ENCODE measurements at places on chromosomes 1 and 21.

- DNase-seq: peak; percentile 76
Observed at GRCh38 chr1:154751690-154752089, 118.4 kb downstream of the KCNN3 start.

- DNase-seq: peak; percentile 70
Observed at GRCh38 chr21:33212159-33212851, 17.4 kb upstream of the IFNAR2 start.

DNA sequence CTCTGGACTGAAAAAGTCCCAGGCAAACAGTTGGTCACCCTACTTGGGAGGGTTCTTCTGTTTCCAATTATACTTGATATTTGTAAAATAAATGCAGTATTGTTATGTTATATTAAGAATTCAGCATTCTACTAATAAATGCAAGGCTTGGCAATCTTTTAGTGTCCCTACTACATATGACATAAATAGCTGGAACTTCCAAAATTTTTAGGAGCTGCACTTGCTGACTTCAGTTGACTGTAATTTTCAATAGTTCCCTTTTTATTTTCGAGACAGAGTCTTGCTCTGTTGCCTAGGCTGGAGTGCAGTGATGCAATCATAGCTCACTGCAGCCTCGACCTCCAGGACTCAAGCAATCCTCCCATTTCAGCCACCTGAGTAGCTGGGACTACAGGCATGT, 20.0 kb downstream of the FOXD3 start:
- DNase-seq: no peak

DNA sequence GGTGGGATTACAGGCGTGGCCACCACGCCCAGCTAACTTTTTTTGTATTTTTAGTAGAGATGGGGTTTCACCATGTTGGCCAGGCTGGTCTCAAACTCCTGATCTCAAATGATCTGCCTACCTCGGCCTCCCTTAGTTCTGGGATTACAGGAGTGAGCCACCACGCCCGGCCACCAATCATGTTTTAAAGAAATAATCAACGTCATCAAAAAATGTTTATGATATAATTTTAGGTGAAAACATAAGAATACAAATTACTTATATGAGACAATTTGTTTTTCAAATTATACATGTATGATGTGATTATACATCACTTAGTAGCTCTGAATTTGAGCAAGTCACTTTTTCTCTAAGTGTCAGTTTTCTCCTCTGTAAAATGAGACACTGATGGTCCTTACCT, 31.6 kb upstream of the SSBP3 start:
- no peak for DNase-seq

DNA sequence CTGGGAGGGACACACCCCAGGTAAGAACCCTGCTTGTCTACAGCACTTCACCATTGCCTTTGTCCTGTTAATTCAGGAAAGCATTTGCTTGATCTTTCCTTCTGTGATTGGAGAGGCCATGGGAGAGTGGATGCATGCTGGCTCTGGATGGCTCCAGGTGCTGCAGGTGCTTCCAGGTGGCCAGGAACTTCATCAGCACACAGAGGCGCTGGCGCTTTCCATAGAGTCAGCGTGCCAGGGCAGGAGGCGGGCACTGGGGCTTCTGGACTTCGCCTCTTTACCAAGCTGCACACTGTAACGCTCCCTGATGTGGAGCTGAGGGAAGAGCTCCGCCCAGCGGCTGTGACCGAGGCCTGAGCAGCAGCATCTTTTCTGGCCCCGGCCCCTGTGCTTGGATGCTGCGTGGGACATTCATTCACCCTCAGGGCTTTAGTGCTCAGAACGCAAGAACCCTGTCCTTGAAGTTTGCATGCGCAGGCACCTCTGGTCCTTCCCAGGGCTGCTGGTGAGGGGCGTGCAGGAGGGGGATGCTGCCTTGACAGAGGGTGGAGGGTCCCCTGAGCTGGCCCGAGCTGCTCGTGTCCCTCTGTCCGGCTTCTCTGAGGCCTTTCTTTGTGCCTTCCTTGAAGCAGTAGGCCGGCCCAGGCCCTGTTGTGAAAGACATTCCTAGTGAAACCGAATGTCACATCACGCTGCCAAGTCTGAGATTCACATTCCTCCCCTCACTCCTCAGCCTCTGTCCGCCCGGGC, 1.6 kb upstream of the MX2 start:
- DNase-seq: peak; percentile 57

DNA sequence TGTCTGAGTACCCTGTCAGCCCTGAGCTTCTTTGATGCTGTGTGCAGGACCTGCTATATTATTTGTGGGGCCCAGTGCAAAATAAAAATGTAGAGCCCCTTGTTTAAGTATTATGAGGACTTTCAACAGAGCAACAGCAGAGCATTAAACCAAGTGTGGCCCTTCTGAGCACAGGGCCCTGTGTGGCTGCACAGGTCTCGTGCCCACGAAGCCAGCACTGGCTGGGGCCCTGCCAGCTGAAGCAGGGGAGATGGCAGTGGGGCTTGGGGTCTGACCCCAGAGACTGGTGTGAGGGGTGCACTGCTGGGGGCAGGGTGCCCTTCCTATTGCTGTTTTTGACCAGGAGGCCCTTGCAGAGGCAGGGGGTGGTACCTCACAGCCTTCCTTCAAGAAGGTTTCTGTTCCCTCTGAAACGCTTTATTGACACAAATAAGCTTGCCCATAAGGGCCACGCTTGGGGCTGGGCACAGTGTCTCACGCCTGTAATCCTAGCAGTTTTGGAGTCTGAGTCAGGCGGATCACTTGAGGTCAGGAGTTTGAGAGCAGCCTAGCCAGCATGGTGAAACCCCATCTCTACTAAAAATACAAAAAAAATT, 2.2 kb upstream of the SEMA4A start:
- peak; percentile 60 for DNase-seq

DNA sequence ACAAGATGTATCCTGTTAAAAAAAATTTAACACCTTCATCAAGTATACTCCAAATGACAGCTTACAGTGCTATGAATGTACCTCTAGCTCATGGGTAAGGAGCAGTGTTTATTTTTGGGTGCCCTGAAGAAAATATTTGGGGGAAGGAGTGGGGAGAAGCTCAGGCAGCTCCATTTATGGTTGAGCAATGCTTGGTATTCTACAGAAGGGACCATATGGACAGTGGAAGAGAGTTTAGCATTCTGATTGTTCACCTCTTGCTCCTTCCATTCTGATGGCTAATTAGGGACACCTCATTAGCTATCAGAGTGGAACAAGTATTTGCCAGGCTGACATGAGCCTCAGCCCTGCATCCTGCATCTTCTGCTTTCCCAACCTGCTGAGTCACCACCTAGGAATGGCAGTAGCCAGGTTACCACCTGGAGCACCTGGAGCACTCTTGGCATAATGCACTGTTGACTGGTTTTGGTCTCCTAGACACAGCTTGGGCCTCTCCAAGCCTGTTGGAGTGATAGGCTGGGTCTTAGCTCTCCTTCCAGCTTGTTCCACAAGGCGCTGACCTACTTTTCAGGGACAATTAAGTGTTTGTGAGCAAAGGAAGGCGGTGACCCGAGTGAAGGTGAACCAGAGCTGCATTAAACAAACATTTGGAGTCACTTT, 62.0 kb upstream of the MACF1 start:
- no peak for DNase-seq

DNA sequence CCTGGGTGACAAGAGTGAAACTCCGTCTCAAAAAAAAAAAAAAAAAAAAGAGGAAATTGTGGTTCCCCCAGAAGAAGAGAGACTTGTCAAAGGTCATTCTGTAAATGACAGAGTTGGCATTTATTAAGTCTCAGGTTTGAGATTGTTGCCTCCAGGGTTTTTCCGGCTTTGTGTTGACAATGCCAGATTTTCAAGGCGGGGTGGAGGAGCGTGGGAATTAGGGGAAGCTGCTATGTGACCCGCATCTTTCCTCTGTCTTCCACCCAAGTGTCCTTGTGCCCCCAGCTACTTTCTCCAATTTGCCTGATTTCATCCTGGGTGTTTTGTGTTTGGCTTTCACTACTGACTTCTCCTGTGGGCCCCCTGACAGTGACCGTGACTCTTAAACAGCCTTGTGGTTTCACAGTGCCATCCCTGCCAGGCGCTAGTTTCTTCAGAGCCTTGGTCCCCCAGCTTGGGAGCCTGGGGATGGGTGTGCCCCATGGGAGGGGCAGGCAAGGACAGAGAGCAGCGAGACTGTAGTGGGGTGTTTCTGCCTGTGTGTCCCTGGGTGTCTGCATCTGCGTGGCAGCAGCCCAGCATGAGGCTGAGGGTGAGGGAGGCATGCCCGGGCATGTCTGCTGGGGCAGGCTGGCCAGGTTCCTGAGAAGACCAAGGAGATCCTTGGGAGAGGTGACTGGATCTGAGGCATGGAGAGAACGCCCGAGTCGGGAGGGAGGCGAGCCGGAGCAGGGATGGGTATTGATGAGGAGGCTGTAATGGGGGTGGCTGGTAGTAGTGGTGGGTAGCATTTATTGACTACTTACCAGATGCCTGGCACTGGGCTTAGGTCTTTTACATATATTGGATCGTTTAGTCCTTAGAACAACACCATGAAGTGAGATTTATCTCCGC, 46.3 kb downstream of the IER5 start:
- DNase-seq: peak; percentile 81

- peak; percentile 20 for DNase-seq
Observed at GRCh38 chr1:72197786-72198185, 84.6 kb downstream of the NEGR1 start.

- peak; percentile 36 for DNase-seq
Observed at GRCh38 chr1:219339466-219339865, 165.8 kb downstream of the LYPLAL1 start.

DNA sequence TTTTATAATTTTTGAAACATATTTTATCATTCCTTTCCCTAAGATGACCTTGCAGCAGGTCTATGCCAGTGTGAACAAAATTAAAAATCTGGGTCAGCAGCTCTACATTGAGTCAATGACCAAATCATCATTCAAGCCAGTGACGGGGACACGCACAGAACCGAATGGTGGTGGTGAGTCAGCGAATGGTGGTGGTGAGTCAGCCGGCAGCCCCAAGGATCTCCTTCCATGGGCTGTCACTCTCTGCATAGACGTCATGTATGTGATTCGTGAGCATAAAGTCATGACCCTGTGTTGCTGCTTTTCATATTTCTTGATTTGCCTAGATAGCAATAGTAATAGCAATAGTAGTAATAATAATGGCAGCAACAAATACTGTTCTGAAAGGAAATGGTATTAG, 26.3 kb downstream of the PER3 start:
- DNase-seq: peak; percentile 97

DNA sequence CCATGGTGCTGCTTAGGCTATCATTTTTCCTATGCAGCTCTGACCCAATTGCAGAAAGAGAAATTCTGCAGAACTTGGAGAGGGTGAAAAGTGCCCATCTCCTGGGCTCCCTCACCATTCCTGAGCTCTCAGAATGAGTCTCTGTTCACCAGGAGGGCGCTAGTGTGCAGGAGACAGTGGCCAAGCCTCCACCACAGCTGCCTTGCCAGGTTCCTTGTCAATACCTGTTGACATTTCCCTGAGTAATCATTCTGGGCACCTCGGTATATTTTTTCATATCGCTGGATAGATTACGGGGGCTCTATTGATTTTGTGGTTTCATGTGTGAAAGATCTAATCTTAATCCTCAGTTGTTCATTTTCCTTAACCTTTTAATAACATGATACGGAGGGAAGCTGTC, 13.0 kb upstream of the C8B start:
- DNase-seq: no peak

GRCh38 chr1:30879126-30879786, 29.3 kb downstream of the SDC3 start:
- DNase-seq: no peak

- peak; percentile 81 for DNase-seq
Observed at GRCh38 chr1:37498872-37499617, 15.5 kb downstream of the MEAF6 start.

Measured in fibroblast of mammary gland (primary cell).